ENCODE measurements at places on chromosomes 5 and 9.

DNA sequence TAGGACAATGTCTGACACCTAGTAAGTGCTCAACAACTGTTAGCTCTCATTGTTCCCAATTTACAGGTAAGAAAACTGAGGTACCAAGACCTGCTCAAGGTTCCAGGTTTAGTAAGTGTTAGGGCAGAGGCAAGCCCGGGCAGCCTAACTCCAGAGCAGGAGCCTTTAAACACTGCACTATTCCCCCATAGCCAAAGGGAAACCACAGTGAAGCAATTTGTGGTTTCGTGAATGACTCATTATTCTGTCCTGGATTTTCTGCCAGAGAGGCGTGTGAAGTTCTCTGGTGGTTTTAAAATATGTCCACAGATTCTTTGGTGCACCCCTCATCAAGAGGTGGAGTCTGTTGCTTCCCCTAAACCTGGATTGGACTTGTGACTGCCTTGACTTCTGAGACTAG, 1.0 kb upstream of the MCC start:
- peak; percentile 97 for DNase-seq

DNA sequence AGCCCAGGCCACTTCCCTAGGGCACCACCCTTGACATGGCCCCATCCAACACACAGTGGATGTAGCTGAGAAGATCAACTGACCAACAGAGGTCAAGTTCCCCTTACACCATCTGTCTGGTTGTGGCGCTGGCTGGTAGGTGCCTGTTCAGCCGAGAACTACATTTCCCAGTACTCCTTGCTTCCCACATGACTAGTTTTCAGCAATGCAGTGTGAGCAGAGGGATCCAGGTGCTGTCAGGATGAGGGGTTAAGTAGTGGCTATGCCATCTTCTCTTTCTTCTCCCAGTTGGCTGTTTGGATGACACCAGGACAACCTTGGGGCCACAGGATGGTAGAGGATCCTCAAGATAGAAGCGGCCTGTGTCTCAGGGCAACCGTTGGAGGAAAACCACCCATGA, 48.6 kb upstream of the SH3PXD2B start:
- DNase-seq: peak; percentile 17

DNA sequence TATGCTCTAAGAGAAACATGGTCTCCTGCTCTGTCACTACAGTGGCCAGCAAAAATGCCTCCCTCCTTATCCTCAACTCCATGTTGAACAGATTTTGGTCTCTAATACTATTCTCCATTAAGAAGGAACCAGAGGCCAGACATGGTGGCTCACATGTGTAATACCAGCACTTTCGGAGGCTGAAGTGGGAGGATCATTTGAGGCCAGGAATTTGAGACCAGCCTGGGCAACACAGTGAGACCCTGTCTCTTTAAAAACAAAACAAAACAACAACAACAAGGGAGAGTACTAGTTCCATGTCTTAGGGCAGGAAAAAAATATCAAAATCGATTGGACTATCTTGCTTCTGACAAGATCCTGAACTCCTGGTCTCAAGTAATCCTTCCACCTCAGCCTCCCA, 14.6 kb downstream of the INIP start:
- DNase-seq: no peak

DNA sequence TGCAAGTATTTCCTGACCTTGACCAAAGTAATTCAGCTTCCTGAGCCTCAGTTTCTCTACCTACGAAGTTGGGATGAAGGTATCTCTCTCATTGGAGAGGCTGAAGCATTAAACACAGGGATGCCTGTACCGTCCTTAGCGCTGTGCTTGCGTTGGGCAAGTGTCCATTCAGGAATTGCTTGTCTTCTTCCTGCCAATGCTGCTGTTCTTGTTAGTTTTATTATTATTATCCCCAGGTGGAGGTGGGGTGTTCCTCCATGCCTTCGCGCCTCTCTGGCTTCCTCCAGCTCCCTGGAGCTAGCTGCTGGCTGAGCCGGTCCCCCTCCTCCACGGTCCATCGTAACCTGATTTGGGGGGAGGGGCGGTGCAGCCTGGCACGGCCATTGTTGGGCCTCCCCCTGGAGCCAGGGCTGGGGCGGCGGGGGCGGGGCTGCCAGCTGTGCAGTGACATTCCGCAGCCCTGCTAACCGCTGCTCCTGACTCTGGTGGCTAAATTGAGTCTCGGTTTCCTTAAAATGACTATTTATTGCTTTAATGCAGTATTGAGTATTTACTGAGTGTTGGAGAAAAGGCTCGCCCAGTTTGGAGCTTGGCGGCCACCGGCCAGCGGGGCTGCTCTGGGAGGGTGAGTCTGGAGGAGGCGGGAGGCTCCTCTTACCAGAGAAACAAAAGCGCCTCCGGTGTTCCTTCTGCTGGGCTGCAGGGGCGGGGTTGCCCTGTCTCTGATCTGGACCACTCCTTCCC, 51.3 kb downstream of the LMX1B start:
- no peak for DNase-seq
